Hepatocyte (in vitro differentiated cells): ENCODE measurements at places on chromosomes 7 and 10.

GRCh38 chr10:131078131-131078881 lies 233.2 kb downstream of the TCERG1L start:
- no peak for DNase-seq

DNA sequence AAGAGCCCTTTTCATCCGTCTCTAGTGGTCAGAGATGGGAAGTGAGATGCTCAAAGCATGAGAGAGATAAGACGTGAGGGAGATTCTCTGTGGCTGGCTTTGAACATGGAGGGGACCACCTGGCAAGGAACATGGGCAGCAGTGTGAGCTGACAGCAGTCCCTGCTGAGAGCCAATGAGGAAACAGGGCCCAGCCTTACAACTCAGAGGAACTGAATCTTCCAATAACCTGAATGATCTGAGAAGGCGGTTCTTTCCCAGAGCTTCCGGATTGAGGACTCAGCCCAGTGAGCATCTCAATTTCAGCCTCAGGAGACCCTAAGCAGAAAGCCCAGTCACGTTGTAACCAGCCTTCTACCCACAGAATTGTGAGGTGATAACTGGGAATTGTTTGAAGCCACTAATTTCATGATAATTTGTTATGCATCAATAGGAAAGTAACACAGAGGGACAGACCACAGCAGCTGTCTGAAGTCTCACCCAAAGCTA lies 33.9 kb upstream of the IKZF1 start:
- DNase-seq: no peak

- DNase-seq: no peak
Measured at GRCh38 chr7:37633048-37633447, 50.5 kb upstream of the GPR141 start.

DNA sequence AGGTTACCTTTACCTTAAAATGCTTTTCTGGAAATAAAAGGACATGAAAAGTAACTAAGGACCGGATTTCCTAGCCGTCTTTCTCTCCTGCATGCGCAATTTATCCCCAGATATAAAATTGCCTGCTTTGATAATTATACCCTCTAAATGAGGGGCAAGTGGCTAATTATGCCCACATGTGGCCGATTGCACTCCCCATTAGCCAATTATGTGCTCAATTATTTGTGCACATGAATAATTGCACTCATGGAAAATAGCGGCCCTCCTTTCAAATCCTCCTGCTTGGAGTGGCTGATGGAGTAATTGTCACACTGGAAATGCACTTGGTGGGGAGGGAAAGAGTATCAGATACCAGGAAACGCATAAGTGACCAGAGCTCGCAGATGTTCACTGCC lies 66.4 kb upstream of the ATRNL1 start:
- DNase-seq: no peak

DNA sequence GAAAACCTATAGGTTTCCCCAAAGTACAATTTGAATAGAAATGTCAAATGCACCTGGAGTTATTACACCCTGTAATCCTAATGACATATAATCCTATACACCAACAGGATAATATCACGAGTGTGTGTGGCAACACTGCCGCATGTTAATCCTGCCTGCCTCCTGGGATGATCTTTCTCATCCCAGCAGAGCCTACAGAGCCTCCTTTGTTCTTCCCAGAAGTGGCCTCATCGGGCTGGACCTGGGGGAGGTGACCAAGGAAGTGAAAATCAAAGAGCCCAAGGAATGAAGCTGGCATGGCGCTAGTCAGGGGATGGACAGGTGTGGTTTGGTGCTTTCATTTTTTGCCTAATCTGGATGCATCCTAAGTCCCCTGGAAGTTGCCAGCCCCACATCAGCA lies 29.5 kb upstream of the LEP start:
- DNase-seq: no peak

- DNase-seq: no peak
Measured at GRCh38 chr10:131979336-131979735, 2.4 kb downstream of the BNIP3 start.

GRCh38 chr10:115857856-115858255 lies 415.1 kb downstream of the GFRA1 start:
- no peak for DNase-seq

DNA sequence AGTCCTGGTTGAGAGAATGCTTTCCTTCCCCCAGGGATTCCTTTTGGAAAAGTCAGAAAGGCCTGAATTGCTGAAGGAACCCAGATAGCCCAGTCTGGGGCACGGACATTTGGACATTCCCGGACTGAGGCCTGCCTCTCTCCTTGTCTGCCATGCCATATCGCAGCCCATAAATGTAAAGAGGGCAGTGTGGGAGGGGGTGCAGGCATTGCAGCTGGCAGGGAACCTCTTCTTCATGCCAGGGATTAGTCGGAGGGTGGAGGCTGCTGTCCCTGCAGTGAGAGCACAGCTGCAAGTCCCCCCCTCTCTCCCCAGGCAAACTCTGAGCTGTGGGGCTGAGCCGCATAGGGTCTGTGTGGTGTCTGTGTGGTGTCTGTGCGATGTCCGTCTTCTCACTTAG lies 486.0 kb upstream of the MKI67 start:
- no peak for DNase-seq

DNA sequence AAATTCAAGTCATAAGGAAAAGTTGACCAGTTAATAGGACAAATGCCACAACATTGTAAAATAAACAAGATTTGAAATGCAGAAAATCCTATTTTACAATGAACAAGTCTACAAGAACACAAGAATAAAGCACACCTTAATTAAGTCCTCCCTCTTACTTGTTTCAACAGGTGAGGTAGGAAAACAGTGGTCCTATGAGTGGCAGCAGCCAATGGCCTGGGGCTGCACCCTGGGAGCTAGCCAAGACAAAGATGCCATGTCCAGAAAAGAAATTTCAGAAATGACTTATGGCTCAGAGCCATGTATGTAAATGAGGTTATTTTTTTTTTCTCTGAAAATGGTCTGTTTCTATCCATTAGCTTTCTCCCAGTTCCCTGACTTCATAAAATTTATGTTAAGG lies 14.3 kb downstream of the KLLN start:
- no peak for DNase-seq

GRCh38 chr10:63093227-63093626 lies 39.9 kb upstream of the NRBF2 start:
- no peak for DNase-seq

GRCh38 chr7:10216462-10216861 lies 757.2 kb upstream of the PHF14 start:
- DNase-seq: no peak

DNA sequence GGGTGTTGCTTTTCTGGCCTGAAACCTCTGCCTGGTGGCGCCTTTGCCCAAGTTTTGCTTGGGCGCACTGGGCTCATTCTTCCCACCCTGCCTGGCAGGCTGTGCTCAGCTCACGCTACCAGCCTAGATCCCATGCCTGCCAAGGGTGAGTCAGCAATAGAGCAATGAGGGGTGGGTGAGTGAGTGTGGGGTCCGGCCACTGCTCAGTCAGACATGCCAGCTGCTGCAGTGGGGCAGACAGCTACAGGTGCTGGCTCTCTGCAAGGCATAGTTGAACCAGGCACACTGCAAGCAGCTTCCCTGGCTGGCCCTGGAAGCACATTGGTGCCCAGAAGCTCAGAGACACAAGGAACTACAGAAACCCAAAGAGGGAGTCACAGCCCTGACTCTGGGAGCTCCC lies 680.9 kb upstream of the LRRTM3 start:
- DNase-seq: no peak

GRCh38 chr10:61751599-61751998 lies 88.9 kb downstream of the CABCOCO1 start:
- no peak for DNase-seq

DNA sequence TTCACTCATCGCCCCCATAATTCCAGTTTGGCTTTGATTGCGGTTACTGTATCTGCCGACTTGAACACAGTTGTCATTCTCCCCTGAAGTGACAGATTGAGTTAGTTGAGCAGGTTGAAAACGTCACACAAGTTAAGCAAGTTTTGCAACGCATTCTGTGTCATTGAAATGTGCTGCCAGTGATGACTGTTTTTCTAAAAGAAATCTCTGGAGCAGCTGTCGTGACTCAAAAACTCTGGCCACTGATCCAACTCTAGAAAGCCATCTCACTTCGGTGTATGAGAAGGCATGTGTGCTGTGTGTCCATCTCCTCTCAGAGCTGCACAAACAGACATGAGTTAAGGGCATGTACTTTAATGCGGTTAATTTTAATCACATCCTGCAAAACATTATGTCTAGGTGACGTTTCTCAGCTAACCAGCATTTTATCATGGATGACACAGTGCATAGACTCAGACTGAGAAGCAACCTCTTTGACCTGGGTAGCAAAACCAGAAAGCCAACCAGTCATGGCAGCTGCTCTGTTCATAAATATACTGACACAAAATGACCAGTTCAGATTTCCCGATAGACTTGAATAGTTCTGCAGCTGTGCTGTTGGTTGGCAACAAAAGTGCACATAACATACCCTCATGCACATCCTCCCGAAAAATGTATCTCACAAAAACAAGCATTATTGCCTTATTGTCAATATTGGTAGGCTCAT lies 69.3 kb downstream of the CSTF2T start:
- DNase-seq: no peak

- peak; percentile 89 for DNase-seq
Measured at GRCh38 chr10:101062232-101063049, 652 bp downstream of the KAZALD1 start.

- peak; percentile 63 for DNase-seq
Measured at GRCh38 chr7:137454246-137454724, 110.8 kb upstream of the PTN start.

DNA sequence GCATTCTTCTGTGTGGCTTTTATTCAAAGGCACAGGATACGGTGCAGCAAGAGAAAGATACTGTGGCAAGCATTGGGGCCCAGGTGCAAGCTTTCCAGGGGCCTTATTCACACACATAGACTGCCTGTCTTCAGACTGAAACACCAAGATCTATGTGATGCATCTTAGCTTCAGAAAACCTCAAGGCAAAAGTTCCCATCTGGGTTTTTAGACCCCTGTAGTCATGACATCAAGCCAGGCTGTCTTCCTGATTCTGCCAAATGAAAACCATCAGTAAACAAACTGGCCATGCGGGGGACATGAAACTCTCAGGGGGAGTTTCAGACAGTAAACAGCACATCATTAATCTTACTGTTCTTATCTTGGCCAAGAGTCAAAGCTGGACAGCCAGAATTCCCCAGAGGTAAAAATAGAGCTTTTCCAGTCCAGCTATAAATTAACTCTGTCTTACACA lies 9.8 kb downstream of the AGBL3 start:
- DNase-seq: peak; percentile 10

DNA sequence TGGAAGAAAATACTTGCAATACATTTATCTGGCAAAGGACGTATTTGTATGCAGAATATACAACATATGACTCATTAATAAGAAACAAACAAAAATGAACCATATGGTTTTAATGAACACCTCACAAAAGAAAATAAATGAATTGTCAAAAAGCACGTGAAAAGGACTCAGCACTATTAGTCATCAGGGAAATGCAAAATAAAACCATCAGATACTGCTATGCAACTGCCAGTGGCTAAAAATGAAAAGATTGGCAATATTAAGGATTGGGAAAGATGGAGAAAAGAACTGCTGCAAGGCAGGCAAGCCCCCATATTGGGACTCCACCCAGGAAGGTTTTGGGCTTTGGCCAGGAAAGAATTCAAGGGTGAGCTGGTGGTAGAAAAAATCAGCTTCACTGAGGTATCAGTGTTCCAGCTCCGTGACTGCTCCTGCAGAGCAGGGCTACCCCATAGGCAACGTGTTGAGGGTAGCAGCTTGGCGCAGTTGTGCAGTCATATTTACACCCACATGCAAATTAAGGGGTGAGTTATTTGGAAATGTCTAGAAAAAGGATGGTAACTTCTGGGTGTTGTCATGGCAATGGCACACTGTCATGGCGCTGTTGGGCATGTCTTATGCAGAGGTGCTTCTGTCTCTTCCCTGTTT lies 72.7 kb downstream of the CUBN start:
- DNase-seq: no peak

- peak; percentile 84 for DNase-seq
Measured at GRCh38 chr7:100483722-100484672, at the start of gene NYAP1. TSS of gene NYAP1 (plus strand) at chr7:100483927. CDS start at chr7:100485312, 1,385 bp downstream.

- no peak for DNase-seq
Measured at GRCh38 chr7:35762781-35763180, 38.1 kb upstream of the SEPTIN7 start.

GRCh38 chr7:67631476-67631875 lies 634.8 kb downstream of the TYW1 start:
- DNase-seq: no peak

DNA sequence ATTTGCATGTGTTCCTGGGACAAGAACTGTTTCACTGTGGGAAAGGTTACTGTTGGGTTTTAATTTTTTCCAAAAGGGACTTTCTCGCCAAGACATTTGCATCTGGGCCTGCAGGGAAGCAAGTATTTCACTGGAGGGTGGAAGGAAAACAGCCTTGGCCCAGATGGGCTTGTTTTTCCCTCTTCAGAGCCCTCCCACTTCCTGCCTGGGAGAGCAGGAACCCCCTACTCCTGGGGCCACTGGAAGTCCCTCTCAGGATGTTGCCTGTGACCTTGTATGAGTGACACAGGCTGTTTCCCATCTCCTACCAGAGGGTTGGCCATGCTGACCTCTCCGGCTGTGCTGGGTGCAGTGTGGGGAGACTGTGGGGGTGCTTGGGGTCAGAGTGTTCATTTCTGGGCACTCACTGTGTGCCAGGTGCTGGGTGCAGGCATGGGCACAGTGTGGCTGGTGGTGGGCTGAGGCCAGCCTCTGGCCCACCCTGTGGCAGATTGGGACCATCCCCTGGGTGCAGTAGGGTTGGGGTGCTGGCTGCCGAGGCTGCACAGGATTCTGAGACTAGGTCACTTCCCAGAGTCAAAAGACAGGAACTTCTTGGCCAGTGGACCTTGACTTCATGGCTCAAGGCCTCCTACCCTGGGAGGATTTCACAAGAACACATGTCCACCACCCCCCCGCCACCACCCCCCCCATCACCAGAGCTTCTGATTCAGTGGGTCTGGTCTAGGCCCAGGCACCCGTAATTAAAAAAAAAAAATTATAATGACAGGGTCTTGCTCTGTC lies 10.2 kb downstream of the TSPAN15 start:
- DNase-seq: no peak

DNA sequence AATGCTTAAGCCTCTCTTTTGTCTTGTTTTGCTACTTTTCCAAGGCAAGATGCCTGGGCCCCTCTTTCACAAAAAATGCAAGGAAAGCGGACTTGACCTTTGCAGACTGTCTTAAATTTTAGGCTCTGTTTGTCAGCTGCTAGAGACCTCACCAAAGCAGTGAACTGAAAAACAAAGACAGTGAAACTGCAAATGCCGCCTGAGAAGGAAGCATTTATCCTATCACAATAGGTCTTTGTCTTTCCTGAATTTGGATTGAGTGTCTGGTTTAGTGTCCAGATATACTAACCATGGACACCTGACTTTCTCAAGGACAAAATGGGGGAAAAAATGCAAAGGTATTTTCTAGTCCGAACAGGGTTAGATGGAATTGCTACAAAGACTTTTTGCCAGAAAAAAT lies 256.9 kb downstream of the INHBA start:
- no peak for DNase-seq

- no peak for DNase-seq
Measured at GRCh38 chr10:43199088-43199683, 60.9 kb downstream of the CSGALNACT2 start.

DNA sequence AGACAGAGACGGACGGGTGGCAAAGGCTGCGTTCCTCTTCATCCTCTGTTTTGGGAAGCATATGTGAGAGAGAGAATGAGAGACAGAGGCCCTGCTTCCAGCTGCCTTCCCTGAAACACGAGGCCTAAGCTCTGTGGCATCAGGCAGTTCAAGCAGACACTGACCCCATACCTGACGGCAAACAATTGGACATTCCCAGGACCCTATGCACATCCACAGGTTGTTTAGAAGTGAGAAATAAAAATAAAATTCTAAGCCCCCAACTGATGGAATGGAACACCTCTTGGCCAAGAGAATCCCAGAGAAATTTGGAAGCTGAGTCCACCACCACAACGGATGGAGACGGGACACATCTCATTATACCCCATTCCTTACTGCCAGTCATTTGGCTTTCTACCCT lies 105.3 kb downstream of the CPXM2 start:
- no peak for DNase-seq
